ENCODE measurements at places on chromosomes 6 and 20. TPM values are rescaled to one million over a fixed set of nuclear protein-coding genes. Genes with fewer than 3 reads are reported as not detected.

Gene ZGPAT
- 27.2 TPM for total RNA-seq

Gene OR2H2
- total RNA-seq = not detected

Gene C4A
- total RNA-seq = 7.0 TPM

Gene SLC22A7
- total RNA-seq = not detected

Gene NKX2-2
- not detected for total RNA-seq

Gene RAD21L1
- total RNA-seq = 0.60 TPM

Gene OOEP
- 12.2 TPM for total RNA-seq

Gene DCDC2
- 4.2 TPM for total RNA-seq

Gene ADGB
- not detected for total RNA-seq

Gene SPATS1
- not detected for total RNA-seq

Gene RHAG
- total RNA-seq = not detected

Gene GHRH
- not detected for total RNA-seq

Gene MLN
- total RNA-seq = not detected

Gene RIMS4
- 0.13 TPM for total RNA-seq

Gene ATF6B
- 102 TPM for total RNA-seq

Gene LY6G6D
- not detected for total RNA-seq

Gene TUBB2B
- total RNA-seq = 2.5 TPM

Gene LY86
- total RNA-seq = not detected
